ENCODE measurements at places on chromosomes 2 and 18.

GRCh38 chr2:236815746-236816145 is 246.1 kb downstream of the ACKR3 start:
- H3K27me3 ChIP-seq, result peaks cover 13% of the 10 kb centered on the region
- H3K4me1 ChIP-seq, result no peaks in the 10 kb centered on the region
- no peak for DNase-seq
- H3K4me3 ChIP-seq, result no peak overlapping the region
- no peak overlapping the region for H3K27ac ChIP-seq

DNA sequence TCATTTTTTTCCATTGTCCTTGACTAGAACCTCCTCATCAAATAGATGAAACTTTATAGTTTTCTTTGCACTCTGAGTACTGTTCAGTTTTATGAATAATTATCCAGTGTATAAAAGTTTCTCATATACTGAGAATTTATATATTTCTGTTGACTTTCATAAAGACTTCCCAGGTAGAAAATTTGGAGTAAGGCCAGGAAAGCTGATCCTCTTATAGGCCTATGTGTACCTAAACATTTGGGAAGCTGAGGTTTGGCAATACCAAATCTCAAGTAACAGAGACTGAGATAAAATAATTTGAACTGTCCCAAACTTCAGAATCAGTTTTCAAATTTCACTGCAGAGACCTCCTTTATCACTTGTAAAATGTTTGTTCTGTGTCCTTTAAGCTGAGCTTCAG is 43.4 kb downstream of the CCDC102B start:
- DNase-seq, result no peak
- H3K4me3 ChIP-seq, result no peak overlapping the region
- no peak overlapping the region for H3K27ac ChIP-seq
- H3K36me3 ChIP-seq, result no peaks in the 10 kb centered on the region
- no peaks in the 10 kb centered on the region for H3K4me1 ChIP-seq

DNA sequence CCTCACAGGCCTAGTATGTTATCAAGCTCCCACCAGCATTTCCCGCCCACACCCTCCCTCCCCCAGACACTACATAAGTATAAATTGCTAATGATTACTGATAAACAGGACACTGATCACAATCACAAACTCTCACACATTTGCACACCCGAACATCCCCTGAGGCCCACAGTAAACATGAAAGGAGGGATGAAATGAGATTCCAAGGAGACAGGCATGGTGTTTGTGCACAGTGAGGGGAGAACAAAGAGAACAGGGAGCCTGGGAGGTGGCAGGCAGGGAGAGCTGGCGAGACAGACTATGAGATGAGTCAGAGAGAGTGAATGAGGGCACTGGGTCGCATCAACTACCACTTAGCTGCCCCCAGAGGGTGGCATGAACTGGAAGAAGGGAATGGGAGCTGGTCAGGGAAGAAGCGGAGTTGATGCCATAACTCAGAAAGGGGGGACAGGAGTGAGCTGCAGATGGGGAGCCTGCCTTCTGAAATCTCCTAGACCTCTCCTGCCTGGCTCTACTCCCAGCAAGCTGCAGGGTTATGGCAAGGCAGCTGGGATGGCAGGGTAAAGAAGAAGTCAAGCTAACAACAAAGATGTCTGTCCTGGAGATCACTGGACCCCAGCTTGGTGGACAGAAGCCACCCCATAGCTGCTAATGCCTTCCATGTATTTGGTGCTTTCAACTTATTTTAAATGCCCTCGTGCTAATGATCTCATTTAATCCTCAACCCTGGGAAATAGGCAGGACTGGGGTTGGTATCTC is 5.1 kb downstream of the KIF3C start:
- no peaks in the 10 kb centered on the region for H3K36me3 ChIP-seq
- H3K27ac ChIP-seq, result no peak overlapping the region
- no peaks in the 10 kb centered on the region for H3K27me3 ChIP-seq
- H3K4me1 ChIP-seq, result peaks cover 4% of the 10 kb centered on the region

DNA sequence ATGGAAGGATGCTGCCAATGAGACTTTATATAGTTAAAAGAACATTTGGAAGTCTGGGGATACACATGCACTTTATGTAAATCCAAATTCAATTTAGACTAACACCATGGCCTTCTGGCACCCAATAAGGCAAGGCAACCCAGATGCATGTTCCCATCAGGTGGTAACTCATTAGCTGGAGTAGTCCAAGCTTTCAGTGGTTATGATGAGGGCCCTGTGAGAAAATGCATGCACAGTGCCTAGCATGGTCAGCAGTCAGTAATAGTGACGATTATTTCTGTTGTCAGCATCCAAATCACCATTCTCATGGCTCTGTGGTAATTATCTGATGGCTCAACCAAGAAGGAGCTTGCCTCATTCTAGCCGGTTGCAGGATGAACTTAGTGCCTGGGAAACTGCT is 70.3 kb upstream of the CTLA4 start:
- peaks cover 22% of the 10 kb centered on the region for H3K4me1 ChIP-seq
- no peak for DNase-seq
- no peak overlapping the region for H3K4me3 ChIP-seq

- no peaks in the 10 kb centered on the region for H3K4me1 ChIP-seq
- H3K4me3 ChIP-seq, result no peak overlapping the region
- H3K27me3 ChIP-seq, result peaks cover 4% of the 10 kb centered on the region
- H3K36me3 ChIP-seq, result no peaks in the 10 kb centered on the region
- DNase-seq, result no peak
Measured at GRCh38 chr2:129908721-129909373, 70.6 kb upstream of the RAB6C start.

DNA sequence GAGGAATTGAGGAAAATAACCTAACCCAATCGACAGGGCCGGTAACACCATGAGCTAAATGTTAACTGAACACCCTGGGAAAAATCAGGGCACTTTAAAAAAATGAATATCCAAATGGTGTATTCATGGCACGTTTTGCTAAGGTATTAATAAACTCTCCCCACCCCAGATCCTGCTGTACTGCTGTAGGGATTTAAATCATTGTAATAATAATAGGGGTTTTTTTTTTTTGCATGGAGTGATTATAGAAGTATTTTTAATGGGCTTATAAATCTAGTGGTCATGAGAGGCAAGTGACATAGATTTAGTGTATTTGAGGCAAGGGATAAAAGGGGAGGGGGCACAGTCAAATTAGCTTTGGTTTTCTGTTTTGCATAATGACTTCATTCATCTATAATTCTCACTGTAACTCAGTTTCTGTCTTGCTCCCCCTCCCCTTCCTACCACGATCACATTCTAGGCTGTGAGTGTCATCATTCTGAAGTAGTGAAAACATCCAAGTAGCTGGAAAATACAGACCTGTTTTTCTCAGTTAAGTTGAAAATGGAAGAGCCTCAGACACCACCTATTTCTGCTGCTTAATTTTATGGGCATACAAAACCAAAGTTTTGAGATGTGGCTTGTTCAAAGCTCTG is 18.2 kb upstream of the MGAT5 start:
- DNase-seq, result no peak
- no peaks in the 10 kb centered on the region for H3K27me3 ChIP-seq
- peaks cover 76% of the 10 kb centered on the region for H3K4me1 ChIP-seq
- H3K4me3 ChIP-seq, result no peak overlapping the region
